ENCODE measurements at places on chromosomes 5 and 9. TPM values are rescaled to one million over a fixed set of nuclear protein-coding genes. Genes with fewer than 3 reads are reported as not detected.

DNA sequence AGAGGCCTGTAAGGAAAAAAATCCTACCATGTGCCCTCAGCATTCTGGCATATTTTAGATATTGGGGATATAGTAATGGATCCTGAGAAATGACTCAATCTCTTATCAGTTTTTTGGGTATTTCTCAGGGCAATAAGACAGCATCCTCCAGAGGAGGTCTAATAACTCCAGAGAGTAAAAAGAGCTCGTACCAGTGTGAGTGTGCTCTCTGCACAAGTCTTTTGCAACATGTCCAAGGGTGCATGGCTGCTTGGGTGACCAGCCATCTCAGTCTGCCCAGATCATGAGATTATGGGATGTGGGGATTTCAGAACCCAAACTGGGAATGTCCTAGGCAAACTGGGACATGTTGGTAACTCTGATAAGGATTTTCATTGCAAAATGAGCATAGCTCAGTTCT, 15.3 kb downstream of the ASPN start:
- DNase-seq: no peak
- H3K27ac ChIP-seq: no peak overlapping the region
- H3K27me3 ChIP-seq: no peaks in the 10 kb centered on the region
- no peaks in the 10 kb centered on the region for H3K4me1 ChIP-seq
- H3K36me3 ChIP-seq: no peaks in the 10 kb centered on the region

- H3K4me1 ChIP-seq: peaks cover 5% of the 10 kb centered on the region
- DNase-seq: peak; percentile 88
- H3K4me3 ChIP-seq: peak overlapping the region; percentile 75
- no peaks in the 10 kb centered on the region for H3K36me3 ChIP-seq
- peak overlapping the region; percentile 92 for H3K27ac ChIP-seq
These were observed 334.4 kb downstream of the CWC27 start for GRCh38 chr5:65102976-65103711.

DNA sequence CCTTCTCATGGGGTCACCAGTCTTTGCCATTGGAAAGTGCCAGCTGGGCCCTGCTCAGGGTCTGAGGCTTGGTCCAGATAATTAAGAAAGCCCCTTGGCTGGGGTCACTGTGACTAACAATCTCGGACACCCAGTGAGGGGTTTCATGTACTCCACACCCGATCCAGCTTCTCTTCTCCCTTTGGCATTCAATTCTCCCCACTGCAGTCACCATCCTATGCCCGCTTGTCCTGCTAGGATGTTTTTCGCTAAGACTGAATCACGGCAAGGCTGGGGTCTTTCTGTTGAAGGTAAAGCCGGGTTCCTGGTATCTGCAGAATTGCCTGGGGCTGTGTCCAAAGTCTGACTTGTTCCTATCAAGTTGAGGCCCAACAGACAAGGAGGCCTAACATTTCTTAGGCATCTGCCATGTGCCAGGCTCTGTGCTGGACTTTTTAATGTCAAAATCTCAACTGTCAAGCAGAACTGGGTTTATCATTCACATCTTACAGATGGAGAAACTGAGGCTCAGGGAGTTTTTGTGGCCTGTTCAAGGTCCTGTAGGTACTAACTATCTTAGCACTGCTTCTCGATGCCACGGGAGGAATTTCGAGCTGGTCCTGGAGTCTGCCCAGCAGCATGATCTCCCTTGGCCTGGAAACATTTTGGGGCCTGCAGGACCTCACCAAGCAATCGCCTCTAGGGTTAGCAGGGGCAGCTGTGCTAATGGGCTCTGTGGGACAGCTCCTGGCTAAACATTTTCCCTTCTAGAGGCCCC, 142.0 kb upstream of the ALDH1B1 start:
- DNase-seq: no peak
- no peak overlapping the region for H3K27ac ChIP-seq
- no peaks in the 10 kb centered on the region for H3K36me3 ChIP-seq
- no peaks in the 10 kb centered on the region for H3K4me1 ChIP-seq
- H3K4me3 ChIP-seq: no peak overlapping the region

DNA sequence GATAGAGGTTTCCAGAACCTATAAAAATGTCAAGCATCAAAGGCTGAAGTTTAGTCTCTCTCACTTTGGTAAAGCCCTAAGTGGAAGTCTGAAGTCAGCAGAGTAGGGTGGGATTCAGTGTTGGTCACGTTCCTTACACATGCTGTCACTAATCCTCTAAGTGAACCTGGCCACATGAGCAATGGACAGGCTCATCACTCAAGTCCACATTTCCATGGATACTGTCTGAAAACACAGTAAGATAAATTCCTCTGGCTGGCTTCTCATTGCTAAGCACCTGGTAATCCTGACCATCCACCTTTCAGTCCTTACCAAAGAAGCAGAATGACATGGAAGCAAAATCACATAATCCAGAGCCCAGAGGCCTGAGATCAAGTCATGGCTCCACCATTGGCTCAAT, 43.8 kb downstream of the GNA14 start:
- no peaks in the 10 kb centered on the region for H3K4me1 ChIP-seq
- no peak overlapping the region for H3K27ac ChIP-seq
- H3K4me3 ChIP-seq: no peak overlapping the region
- no peaks in the 10 kb centered on the region for H3K27me3 ChIP-seq
- no peaks in the 10 kb centered on the region for H3K36me3 ChIP-seq
- DNase-seq: no peak

DNA sequence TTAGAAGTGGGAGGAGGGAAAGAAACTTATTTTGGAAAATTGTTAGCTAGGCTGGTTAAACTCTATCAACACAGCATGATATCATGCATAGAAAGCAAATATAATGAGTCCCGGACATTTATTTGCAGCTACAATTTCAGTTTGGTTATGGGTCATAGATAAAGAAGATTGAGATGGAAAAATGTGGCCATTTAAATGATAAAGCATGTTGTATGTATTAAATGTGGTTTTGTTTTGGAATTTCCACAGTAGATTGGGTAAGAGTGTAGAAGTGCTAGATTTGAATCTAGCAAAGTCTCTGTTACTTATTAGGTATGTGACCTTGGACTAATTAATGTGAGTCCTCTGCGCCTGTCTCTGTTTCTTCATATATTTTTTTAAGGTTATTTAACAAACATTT, 217.4 kb downstream of the KDM4C start:
- no peaks in the 10 kb centered on the region for H3K36me3 ChIP-seq
- no peaks in the 10 kb centered on the region for H3K27me3 ChIP-seq
- DNase-seq: no peak
- H3K4me3 ChIP-seq: no peak overlapping the region

DNA sequence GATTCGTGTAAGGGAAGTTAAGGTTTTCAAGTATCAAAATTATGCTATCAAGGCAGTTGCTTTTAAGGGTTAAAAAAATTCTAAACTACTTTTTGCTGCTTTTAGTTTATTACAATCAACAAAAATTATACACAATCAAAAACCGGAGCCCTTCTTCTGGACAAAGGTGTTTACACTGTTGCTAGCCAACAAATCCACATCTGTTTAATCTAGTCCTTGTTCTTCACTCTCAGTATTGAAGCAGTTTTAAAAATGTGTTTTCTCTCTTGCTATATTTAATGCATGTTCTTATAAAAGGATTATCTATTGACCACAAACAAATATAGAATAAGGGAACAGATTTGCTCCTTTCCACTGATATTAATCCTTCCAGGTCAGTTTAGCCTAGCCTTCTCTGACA, 2.5 kb downstream of the FEM1C start:
- peaks cover 72% of the 10 kb centered on the region for H3K4me1 ChIP-seq
- no peaks in the 10 kb centered on the region for H3K27me3 ChIP-seq
- no peak for DNase-seq

GRCh38 chr5:52497133-52497693, 290.5 kb upstream of the ITGA1 start:
- no peak overlapping the region for H3K4me3 ChIP-seq
- no peaks in the 10 kb centered on the region for H3K27me3 ChIP-seq
- H3K36me3 ChIP-seq: no peaks in the 10 kb centered on the region
- no peak for DNase-seq
- no peaks in the 10 kb centered on the region for H3K4me1 ChIP-seq

DNA sequence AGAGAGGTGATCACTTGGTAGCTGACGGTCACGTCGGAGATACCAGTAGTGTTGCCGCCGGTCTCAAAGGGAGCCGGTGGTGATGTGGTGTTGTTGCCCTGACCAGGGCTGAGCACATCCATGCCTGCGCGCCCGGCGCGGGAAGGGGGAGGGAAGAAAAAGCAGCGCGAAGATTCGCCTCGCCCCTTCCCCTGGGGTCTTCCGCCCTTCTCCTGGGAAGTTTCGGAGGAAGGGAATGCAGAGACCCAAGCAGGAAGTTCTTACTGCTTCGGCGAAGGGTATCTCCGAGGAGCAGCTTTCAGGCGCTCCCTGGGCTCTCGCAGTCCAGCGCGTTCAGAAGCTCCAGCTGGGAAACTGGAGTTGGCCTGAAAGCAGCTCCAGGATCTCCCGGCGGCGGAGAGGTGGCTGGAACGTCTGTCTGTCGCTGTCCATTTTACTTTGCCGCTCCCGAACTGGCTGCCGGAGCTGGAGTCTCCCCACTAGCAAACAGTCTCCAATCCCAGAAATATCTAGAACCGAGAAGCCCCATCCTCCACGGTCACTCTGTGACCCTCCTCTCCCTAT, 565 bp downstream of the HTR1A start:
- H3K4me3 ChIP-seq: no peak overlapping the region
- H3K27me3 ChIP-seq: peaks cover 46% of the 10 kb centered on the region
- DNase-seq: peak; percentile 43
- H3K36me3 ChIP-seq: no peaks in the 10 kb centered on the region
- no peaks in the 10 kb centered on the region for H3K4me1 ChIP-seq
- H3K27ac ChIP-seq: no peak overlapping the region

GRCh38 chr5:11715461-11716196, 188.6 kb downstream of the CTNND2 start:
- H3K27ac ChIP-seq: no peak overlapping the region
- no peaks in the 10 kb centered on the region for H3K4me1 ChIP-seq
- H3K27me3 ChIP-seq: no peaks in the 10 kb centered on the region
- DNase-seq: no peak
- no peaks in the 10 kb centered on the region for H3K36me3 ChIP-seq

- no peaks in the 10 kb centered on the region for H3K36me3 ChIP-seq
- no peak overlapping the region for H3K4me3 ChIP-seq
- no peak for DNase-seq
These were observed 268.9 kb upstream of the PDE4D start for GRCh38 chr5:60162441-60162840.

GRCh38 chr5:37722236-37723161, 117.3 kb downstream of the GDNF start:
- no peak overlapping the region for H3K27ac ChIP-seq
- peaks cover 10% of the 10 kb centered on the region for H3K4me1 ChIP-seq

GRCh38 chr5:110413856-110414255, 312.6 kb downstream of the TMEM232 start:
- no peak overlapping the region for H3K27ac ChIP-seq
- H3K36me3 ChIP-seq: no peaks in the 10 kb centered on the region
- no peak overlapping the region for H3K4me3 ChIP-seq
- no peaks in the 10 kb centered on the region for H3K4me1 ChIP-seq

DNA sequence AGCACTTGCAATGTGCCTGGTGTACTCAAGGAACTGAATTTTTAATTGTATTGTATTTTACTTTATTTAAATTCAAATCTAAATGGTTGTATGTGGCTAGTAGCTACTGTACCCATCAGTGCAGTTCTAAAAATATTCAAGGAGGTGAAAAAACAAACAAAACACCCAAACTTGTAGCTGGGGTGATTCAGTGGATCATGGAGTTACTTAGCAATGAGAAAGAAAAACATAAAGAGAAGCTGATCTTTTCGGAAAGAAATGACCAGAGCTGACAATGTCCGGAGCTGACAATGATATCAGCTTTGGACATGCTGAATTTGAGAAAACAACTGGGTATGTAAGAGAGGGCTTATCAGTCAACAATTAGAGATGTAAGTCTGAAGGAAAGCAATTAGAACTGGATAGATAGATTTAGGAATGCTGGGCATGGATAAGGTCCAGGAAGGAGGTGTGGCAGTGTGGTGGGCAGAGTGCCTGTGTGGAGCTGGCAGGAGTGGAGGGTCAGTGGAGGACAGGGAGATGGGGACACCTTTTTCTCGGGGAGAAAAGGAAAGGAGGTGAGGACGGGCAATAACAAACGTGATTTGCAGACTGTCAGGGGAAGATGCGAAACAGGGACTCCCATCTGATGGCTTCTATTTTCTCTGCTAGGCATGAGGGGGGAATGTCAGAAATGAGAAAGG, 113.2 kb downstream of the DCP2 start:
- H3K36me3 ChIP-seq: no peaks in the 10 kb centered on the region
- no peak for DNase-seq
- no peaks in the 10 kb centered on the region for H3K27me3 ChIP-seq

DNA sequence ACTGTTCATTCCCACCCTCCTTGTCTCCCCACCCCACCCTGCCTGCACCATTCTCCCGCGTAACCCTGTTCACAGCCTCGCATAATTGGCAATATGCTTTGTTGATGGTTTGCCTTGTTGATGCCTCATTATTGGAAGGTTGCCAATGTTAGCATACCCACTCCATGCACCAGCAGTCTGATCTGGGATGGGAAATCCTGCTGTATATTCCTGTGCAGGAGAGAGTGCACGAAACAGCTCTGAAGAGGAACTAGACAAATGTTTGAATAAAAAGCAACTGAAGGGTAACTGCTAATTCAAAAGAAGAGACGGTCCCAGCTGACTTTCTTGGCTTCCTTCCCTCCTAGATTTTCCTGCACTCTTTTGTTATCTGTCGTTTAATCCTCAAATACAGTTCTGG, 271.7 kb upstream of the TLE4 start:
- no peaks in the 10 kb centered on the region for H3K27me3 ChIP-seq
- no peak overlapping the region for H3K27ac ChIP-seq
- H3K4me1 ChIP-seq: no peaks in the 10 kb centered on the region
- DNase-seq: no peak

- no peaks in the 10 kb centered on the region for H3K27me3 ChIP-seq
- H3K36me3 ChIP-seq: no peaks in the 10 kb centered on the region
- no peak overlapping the region for H3K27ac ChIP-seq
- no peaks in the 10 kb centered on the region for H3K4me1 ChIP-seq
These were observed 1474.3 kb upstream of the CDH9 start for GRCh38 chr5:28512648-28513047.

Gene RMRP
- not detected for polyA plus RNA-seq

Gene TBC1D2
- polyA plus RNA-seq: 8.0 TPM

Gene FBP2
- polyA plus RNA-seq: 0.06 TPM

Gene TMEM174
- polyA plus RNA-seq: not detected

Gene TGFBI
- 59.5 TPM for polyA plus RNA-seq

Gene GKAP1
- polyA plus RNA-seq: 5.4 TPM

Gene CNTNAP3
- polyA plus RNA-seq: 2.7 TPM

Gene SPINK7
- not detected for polyA plus RNA-seq

Gene CAMSAP1
- 2.8 TPM for polyA plus RNA-seq
